GM23248 (cell line): ENCODE measurements at places on chromosomes 1 and 21. TPM values are rescaled to one million over a fixed set of nuclear protein-coding genes. Genes with fewer than 3 reads are reported as not detected.

The GJA8 gene
- not detected in 2 replicates for total RNA-seq

The LMX1A gene
- total RNA-seq, result not detected in 2 replicates

The WNT9A gene
- total RNA-seq, result 2.1 TPM in 2 replicates

The TAS1R3 gene
- total RNA-seq, result 0.54 TPM in 1 of 2 replicates, not detected in the other
